ENCODE measurements at places on chromosomes 6 and 20.

- no peak for DNase-seq
These were observed 17.6 kb downstream of the ARID1B start for GRCh38 chr6:156794546-156795354.

DNA sequence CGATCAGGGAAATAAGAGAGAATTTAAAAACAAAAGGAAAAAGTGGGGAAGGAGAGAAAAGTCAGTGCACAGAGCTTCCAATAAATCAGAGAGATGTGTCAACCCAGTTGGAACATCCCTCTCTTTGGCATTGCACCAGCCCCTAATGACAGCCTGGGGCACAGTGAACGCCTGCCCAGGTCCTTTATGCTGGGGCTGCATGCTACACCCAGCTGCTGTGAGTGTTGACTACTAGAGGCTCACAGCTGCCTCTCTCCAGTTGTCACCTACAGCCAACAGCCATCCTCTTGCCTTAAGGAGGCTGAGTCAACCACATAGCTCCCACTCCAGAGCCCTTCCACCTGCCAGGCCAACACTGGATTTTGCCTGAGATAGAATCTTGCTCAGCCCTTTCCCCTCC, 19.0 kb downstream of the OR2H2 start:
- no peak for DNase-seq

DNA sequence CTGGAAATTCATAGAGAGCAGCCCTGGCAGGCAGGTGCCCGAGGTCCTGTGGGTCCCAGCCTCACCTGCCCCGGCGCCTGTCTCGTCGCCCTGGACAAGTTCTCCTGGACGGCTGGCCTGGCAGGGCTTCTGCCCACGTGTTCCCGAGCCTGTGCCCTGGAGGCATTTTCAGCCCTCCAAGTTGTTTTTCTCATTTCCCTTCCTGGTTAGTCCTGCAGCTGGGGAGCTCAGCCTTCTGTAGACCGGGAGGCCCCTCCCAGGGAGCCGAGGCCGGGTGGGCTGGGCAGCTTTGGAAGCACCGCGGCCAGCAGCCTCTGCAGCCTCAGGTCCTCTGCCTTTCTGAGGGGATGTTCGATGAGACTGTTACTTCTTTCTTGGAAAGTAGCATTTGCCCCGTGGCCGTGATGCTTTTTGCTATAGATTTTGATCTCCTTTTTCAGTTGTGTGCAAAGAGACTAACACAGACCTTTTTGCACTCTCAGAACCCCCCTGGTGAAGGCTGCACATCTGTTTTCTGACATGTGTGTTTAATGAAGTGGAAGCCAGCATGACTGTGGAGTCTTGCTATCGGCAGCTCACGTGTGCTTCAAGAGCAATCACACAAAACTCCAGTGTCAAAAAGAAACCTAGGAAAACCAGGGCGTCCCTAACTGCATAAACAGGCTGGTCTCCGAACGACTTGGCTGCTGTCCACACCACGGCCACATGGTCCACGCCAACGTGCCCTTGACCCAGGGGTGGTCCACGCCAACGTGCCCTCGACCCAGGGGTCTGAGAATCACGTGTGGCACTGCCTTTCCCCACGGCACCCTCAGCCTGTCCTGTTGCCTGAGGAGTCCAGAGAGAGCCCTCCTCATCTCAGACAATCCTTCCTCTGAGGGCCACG, 207.5 kb downstream of the SMOC2 start:
- DNase-seq, result no peak

GRCh38 chr20:53187392-53188068, 215.4 kb downstream of the TSHZ2 start:
- no peak for DNase-seq

DNA sequence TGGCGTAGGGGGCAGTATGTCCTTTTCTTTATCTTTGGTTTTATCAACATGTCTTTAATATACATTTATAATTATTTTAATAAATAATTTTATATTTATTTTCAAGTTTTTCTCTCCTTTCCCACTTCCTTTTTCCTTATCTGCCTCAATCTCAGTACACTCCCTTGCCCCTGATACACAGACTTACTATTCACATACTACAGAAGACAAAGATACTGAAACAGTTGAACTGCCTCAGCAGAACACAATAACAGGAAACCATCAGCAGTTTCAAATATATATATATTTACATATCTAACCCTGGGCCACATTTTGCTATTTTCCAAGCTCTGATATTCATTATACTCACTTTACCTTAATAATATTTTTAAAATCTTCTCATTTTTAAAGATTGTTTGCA, 19.8 kb downstream of the IBTK start:
- no peak for DNase-seq

DNA sequence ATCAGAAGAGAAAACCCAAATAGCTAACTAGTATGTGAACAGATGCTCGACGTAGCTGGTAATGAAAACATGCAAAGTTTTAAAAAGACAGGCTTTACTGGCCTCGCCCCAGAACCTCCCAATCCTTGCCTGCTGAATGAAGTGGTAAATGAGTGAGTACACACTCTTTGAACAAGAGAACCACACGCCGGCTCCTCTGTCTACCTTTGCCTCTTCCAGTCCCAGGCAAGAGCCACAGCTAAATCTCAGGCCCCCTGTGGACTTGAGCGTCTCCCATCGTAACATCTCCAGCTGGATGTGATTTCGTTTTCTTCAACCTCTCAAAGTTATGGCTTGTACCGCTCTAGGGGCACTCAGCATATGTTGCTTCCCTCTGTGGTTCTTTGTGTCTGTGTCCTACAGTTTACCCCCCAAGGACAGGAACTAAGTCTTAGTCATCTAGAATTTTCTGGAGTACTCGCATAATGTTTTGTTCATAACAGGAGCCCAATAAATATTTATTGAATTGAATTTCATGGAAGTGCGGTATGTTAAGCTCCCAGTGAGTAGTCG, 153.2 kb upstream of the TAB2 start:
- DNase-seq, result no peak

DNA sequence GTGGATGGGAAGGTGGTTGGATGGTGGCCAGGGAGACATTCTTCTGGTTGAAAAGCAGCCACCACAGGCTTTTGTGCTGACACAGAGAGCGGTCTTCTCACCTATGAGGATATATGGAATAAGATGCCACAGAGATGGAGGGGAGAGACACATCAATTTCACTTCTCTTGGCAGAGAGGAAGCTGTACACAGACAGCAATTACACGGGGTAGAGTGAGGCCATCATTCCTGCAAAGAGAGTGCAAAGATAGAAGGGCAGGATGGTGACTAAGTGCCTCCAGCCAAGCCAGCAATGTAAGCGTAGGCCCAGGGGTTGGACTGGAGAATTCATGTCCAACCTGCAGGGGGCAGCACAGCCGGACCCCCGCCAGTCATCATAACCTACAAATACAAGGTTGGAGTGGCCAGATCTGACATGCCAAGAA, 56.4 kb downstream of the NRN1 start:
- DNase-seq, result peak; percentile 59

- peak; percentile 98 for DNase-seq
These were observed at the start of gene UBE3D for GRCh38 chr6:83065511-83066192. UBE3D (minus strand) TSS chr6:83065841; CDS start chr6:83065718, 123 bp downstream.

- no peak for DNase-seq
These were observed 238.0 kb upstream of the MAN1A1 start for GRCh38 chr6:119587537-119587936.

- no peak for DNase-seq
These were observed 97.4 kb downstream of the SASH1 start for GRCh38 chr6:148440016-148440415.

DNA sequence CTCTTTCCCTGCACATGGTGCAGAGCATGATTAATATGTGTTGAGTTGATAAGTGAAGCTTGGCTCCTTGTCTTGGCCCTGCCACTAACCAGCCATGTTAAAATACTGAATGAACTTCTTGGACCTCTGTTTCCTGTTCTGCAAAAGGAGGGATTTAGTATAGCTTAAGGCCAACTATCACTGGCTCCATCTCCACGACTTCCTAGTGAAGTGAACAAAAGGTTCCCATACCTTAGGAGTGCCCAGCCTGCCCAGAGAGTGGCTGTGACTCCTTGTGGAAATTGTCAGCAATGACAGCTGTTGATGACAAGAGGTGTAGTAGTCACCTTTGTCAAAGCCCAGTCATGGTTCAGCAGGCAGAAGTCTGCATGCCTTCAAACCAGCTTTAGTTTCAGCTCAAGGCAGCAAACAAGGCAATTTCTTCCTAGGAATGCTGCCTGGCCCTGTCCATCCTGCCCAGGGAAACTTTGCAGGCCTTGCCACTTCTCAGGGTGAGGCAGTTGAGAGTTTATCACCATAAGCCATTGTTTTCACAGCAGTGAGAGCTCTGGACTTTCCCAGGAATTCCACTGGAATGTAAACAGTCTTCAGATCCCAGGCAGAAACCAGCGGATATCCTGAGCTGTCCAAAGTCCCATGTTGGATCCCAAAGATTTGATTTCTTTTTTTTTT, 169.7 kb upstream of the TNFAIP3 start:
- peak; percentile 46 for DNase-seq

GRCh38 chr6:45965007-45965406, 50.7 kb downstream of the CLIC5 start:
- DNase-seq, result no peak

GRCh38 chr20:23995905-23996666, 7.5 kb upstream of the GGTLC1 start:
- peak; percentile 80 for DNase-seq

DNA sequence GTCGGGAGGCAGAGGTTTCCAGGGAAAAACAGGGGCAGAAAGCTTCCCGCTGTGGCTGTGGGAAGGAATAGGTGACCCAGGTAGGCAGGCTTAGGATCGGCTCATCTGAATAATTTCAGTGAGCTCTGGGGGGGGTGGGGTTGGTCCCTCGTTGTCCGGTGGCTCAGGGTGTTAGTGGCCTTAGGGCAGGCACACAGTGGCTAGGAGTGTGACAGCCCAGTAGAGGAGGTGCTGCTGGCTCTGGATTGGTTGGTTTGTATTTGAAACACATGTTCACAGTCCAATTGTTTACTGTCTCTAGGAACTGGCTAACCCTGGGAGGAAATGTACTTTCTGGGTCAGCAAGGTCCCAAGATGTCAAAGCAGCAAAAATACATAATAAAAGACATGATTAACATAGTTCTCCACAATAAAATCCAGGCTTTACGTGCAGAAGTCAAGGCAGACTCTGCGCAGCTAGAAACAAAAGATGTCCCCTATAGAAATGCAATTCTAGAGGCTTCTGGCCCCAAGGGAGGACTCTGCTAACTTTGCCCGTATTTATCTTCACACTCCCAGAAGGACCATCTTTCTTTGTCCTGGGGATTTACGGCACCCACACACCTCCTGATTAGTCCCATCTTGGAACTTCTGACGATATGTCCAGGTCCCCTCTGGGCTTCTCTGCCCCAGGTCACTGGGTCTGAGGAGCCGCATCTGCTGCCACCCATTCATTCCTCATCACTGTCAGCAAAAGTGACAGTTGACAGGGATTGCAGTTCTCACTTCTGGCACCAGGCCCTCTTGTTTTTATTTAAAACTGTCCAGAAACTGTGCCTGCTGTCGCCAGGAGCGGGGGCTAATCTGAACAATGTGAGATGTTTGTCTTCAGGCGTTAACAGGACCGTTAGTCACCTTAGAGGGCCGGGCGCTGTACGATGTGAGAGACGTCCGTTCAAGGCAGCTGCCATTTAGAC, 18.7 kb downstream of the MOCS3 start:
- no peak for DNase-seq

GRCh38 chr20:57988828-57989227, 239.6 kb downstream of the ANKRD60 start:
- no peak for DNase-seq
